ENCODE measurements at places on chromosomes 5 and 9.

GRCh38 chr5:123610665-123611405 lies 98.9 kb downstream of the CSNK1G3 start:
- peak; percentile 81 for DNase-seq

- DNase-seq = no peak
Measured at GRCh38 chr9:33453286-33453860, 6.0 kb upstream of the AQP3 start.

DNA sequence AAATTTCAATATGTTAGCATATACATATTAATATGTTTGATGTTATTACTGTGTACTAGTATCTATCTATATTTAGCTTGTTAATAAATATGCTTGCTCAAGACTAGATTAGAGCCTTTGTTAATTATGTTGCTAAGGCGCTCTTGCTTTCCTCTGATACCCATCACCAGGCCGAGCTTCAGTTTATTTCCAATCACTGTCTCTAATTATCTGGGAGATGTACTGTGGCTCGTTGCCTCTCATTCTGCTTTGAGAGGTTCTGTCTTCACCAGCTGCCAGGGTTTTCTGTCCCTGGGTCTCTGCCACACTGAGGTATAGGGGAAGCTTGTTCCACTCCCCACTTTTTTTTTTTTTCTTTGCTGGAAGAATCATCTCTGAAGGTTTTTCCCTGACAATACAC lies 21.0 kb upstream of the TAF11L2 start:
- no peak for DNase-seq

DNA sequence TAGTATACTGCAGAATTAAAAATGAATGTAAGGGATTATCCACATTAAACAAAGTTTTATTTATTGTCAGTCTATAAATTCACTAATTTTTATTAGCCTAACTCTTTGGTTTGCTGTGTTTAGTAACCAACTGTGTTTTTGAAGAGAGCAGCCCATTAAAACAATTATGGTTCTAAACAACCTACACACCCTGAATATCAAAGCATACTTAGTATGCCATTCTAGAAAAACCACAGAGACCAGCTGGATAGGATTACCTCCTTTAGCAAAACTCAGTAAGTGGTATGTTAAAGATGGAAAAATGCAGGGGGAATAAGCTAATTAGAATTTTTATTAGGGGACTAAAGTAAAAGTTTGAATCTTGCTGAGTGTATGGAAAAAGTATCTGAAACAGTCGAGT lies 1981.7 kb upstream of the NUDT12 start:
- no peak for DNase-seq

- peak; percentile 76 for DNase-seq
Measured at GRCh38 chr9:27549196-27549755, 19.7 kb upstream of the MOB3B start.

GRCh38 chr5:142587354-142587965 lies 98.4 kb downstream of the FGF1 start:
- peak; percentile 59 for DNase-seq

- DNase-seq = no peak
Measured at GRCh38 chr9:132410642-132411041, 631 bp downstream of the CFAP77 start.

- DNase-seq = no peak
Measured at GRCh38 chr5:59656351-59657254, 236.9 kb downstream of the PDE4D start.

- DNase-seq = peak; percentile 73
Measured at GRCh38 chr5:122063836-122064235, 14.2 kb downstream of the LOX start.

DNA sequence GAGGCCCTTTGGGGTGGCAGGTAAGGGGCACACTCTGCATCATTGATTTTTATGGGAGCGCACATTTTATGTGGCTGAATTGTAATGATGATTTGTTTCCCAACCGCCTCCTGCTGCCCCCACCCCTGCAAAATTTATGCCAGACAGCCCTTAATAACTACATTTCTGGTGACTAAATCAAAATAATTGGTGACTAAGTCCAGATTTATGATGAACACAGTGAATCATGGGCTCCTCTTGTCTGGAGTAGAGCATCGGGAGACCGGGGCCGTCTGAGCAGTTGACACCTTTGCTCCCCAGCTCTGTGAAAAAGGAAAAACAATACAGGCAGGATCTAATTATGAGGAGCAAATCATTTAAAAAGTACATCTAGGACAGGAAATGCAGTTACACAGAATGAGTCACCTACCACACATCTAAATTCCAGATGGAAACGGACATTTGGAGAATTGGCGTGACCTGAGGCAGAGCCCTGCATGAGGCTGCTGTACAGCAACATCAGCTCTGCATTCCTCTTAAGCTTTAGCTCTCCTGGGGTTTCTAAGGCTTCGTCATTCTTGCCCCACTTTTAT lies 58.9 kb downstream of the DOCK2 start:
- peak; percentile 100 for DNase-seq

DNA sequence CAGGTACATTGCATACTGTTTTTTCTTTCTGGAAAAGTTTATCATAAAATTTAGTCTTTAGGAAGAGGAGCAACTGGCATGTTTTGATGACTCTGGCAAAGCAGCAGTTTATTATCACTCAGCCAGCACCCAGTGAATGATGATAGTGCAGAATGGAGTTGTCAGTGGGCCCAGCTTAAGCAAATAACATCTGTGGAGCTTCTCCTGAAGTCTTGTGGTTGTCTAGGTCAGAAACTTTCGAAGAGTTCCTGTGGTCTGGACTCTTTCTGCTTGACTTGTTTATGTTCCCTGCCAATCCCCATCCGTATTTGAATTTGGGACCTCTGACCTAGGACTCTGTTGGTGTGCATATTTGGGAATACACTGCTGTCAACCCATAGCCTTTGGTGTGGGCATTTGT lies 38.1 kb upstream of the C5orf47 start:
- DNase-seq = no peak

GRCh38 chr5:166346726-166347374 lies 1944.6 kb upstream of the WWC1 start:
- DNase-seq = no peak

GRCh38 chr5:17443333-17444130 lies 54.5 kb upstream of the TAF11L2 start:
- no peak for DNase-seq

GRCh38 chr9:97954550-97954989 lies 16.6 kb upstream of the HEMGN start:
- peak; percentile 14 for DNase-seq

DNA sequence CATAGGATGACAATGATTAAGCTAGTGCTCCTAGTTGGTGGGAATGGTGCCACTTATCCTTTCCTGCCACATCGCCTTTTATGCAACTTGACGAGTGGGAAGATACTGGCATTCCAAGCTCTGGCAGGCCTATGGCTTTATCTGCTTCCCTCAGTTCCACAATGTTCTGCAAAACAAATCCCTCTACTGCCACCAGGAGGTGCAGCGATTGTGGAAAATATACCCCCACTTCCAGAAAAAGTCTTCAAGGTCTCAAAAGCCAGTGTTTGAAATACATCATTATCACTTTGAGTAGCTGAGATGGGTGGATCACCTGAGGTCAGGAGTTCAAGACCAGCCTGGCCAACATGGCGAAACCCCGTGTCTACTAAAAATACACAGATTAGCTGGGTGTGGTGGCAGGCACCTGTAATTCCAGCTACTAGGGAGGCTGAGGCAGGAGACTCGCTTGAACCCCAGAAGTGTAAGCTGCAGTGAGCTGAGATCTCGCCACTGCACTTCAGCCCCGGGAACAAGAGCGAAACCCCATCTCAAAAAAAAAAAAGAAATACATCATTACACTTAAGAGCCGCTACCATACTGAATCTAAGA lies 3.4 kb downstream of the CLINT1 start:
- peak; percentile 70 for DNase-seq

- no peak for DNase-seq
Measured at GRCh38 chr5:171029401-171029800, 167.6 kb downstream of the RANBP17 start.

DNA sequence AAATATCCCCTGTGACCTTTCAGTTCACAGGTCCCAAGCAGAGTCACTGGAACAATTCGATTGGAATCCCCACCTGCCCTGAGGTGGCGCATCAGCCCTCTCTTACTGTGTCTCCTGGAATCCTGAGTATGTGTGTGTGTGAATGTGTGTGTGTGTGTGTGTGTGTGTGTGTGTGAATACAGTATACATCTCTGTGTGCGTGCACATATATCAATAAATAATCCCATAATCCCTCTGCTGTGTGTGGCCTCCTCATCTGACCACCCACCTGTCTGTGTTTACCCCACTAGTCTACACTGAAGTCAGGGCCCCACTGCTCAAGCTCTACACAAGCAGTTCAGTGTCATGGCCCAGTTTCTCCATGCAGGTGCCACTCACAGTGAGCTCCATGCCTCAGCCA lies 187.4 kb downstream of the ERCC6L2 start:
- no peak for DNase-seq

GRCh38 chr9:81683704-81684103 lies 5.6 kb downstream of the TLE1 start:
- no peak for DNase-seq

DNA sequence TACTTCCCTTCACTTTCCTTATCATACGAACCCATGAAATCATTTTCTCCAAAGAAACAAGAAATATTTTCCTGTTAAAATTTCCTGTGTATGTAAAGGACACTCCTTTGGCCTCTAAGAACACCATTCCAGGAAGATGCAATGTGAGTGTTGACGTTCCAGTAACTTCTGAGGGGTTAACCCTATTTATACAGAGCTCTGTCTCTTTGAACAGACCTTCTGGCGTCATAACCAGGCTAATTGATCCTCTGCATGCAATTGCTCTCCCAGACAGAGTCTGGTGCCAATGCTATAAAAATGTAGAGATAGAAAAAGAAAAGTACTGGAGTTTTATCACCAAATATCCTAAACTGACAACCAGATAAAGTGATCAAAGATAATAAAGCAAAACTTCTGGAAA lies 218.5 kb downstream of the TLE1 start:
- no peak for DNase-seq

Data from fibroblast of mammary gland (primary cell).